ENCODE measurements at places on chromosomes 5 and 9.

DNA sequence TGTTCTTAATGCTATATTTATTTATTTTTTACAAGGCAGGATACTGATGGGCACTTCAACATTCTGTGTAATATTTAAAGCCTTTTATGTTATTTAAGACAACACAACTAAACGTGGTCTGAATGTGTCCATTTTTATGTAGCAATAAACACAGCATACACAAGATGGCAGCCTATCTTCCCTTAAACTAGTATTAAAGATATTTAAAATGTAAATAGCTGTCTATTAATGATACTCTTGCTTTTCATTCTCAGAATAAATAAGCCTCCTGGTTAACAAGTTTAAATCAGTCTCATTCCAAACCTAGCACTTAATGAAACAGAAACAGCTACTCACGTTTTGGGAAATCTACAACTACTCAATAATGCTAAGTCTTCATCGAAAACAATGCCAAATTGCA, 315.7 kb downstream of the MCTP1 start:
- DNase-seq = no peak

DNA sequence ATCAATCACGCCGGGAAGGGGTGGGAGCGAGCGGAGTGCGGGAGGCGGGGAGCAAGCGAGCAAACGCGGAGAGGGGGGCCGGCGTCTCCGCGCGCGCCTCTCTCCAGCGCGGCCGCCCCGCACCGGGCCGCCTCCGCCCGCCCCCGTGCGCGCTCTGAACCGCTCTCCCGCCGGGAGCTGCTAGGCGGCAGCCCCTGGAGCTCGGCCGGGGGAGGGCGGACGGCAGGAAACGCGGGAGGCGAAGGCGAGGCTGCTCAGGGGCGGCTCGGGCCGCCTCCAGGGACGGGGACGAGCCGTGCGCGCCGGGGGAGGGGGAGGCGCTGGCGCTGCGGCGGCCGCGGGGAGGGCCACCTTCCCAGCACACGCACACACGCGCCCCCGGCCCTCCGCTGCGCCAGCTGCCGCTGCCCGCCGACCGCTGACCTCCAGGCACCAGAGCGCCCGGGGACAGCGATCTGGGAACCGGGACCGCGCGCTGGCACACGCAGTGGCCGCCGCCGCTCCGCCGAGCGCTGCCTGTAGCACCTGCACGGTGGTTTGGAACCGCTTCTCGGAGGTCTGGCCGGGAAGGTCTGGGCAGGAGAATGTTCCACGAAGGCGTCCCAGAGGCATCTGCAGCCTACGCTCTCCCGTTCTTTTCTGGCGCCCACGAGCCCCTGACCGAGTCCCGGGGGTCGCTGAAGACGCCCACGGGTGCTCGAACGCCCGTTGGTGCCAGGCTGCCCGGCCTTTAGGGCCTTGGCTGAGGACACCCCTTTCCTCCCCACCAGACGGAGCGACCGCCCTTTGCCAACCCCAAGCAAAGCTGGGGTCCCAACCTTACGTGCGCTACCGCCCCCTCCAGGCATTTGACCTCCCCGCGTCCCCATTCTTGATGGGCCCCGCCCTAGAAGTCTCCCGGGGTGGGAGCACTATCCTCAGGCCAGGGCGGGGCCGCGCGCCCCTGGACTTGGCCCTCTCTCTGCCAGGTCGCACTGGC, at the start of gene GABBR2:
Gene GABBR2, minus strand, starts transcription at position 3 of the 979 bp plus-strand sequence. CDS start 198 bp downstream, outside the sequence.
- no peak for DNase-seq

DNA sequence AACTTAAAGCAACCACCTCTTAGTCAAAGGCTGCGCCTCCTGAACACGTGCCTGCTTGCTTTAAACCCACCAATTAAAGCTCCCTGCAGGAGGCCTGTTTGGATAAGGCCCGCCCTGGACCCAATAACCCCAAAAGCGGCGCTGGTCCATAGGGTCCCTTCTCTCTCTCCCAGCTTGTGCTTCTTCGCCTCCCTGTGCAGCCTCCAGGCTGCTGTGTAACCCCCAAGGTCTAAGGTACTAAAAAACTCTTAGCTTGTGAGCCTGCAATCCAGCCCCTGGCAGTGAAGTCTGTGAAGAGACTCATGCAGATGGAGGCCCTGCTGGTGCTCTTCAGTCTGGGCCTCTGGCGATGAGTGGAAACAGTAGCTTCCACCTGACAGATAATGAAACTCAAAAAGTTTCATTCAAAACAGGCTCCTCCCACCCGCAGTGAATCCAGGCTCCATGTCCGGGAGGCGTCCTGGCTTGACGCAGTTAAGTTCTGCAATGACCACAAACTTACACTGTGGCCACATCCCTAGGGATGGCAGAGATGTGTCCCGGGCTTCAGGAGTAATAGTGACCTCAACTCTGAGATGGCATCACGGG, 97.3 kb downstream of the PRRT1B start:
- no peak for DNase-seq

DNA sequence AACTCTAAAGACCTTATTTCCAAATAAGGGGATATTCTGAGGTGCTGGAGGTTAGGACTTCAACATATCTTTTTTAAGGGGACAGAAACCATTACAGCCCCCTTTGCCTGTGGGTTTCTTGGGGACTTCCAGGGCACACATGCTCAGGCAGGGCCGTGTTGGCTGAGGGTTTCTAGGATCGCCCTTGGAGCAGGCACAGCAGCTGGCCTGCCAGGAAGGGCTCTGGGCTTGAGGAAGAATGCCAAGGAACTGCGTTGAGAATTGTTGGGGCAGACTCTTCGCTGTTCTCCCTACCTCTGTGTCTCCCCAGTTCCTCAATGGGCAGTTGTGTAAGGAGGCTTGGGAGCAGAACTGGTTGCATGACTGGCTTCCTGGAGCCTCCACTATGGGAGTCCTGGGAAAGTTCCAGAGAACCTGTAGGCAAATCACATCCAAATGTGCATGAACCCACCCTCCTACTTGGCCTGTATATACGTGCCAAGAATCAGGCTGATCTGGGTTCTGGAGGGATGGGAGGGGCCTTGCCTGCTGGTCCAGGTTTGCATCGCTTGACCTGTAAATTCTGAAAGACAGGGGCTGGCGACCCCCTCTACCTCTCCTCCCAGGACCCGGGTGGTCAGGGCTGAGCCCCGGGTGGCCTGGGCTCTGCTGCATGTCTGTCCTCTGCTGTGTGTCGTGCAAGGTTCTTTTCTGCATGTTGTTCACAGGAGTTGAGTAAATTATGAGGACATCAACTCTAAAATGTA, 65.5 kb downstream of the HSPA4 start:
- no peak for DNase-seq

GRCh38 chr9:74404620-74405019, 92.5 kb upstream of the RORB start:
- no peak for DNase-seq

DNA sequence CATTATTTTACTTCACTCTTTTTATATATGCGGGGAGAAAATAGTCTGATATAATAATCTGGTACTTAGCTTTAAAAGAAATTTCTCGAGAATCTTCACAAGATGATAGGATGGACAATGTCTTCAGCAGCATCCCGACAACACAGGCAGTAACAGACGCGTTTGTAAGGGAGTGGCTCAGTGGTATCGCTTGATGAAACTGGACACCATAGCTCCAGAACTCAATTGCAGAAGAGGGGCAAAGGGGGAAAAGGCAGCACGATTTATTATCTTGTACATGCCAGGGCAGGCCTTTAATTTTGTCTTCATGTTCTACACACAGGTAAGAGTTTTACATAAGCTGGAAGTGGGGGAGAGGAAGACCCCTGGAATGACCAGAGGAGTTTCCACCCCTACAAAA, 15.7 kb downstream of the IL4 start:
- no peak for DNase-seq

- no peak for DNase-seq
Observed at GRCh38 chr9:78146241-78146640, 89.6 kb upstream of the CEP78 start.
